ENCODE measurements at places on chromosomes 5 and 9.

GRCh38 chr9:130918826-130919558 lies 20.1 kb downstream of the FIBCD1 start:
- DNase-seq = no peak

- no peak for DNase-seq
Measured at GRCh38 chr5:161676103-161676502, 9.4 kb upstream of the GABRA6 start.

DNA sequence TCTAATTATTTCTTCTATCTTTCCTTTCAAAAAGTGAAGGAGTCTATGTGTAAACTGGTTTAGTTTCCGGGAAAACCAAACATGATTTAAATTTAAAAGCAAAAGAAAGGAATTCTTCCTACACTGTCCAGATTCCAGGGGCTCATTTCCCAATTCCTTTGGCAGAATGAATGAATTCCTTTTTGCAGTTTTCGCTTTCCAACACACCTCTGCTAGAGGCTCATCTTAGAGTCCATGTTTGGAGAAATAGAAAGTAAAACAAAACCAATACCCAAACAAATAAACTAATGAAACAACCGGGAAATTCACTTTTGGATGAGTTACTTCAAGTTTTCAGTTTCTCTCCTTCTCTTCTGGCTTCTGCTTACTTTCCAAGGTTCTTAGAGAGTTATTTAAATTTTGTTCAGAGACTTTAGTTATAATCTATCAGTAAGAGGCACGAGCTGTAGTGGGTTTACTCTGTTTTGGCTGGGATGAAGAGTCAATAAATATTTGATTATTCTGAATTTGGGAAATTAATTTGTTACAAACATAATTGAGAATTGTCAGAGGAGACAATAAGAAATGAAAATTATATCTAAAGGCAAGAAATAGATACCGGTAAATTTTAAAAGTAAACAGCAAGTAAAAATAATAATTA lies 365.0 kb upstream of the CDH9 start:
- DNase-seq = no peak

DNA sequence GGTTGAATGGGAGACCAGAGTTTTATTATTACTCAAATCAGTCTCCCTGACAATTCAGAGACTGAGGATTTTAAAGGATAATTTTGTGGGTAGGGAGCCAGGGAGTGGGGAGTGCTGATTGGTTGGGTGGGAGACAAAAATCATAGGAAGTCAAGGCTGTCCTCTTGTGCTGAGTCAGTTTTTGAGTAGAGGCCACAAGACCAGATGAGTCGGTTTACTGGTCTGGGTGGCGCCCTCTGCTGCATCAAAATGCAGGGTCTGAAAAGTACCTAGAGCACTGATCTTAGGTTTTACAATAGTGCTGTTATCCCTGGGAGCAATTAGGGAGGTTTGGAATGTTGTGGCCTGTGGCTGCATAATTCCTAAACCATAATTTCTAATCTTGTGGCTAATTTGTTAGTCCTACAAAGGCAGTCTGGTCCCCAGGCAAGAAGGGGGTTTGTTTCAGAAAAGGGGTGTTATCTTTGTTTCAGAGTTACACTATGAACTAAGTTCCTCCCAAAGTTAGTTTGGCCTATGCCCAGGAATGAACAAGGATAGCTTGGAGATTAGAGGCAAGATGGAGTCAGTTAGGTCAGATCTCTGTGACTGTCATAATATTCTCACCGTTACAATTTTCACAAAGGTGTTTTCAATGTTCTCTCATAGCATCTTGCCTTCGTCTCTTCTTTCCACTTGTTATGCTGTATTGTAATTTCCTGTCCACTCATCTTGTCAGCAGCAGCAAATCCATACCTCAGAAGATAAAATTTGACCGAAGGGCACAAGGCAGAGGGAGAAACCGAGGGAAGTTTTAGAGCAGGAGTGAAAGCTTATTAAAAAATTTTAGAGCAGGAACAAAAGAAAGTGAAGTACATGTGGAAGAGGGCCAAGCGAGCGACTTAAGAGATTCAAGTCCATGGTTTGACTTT lies 59.2 kb upstream of the CLINT1 start:
- peak; percentile 75 for DNase-seq

- DNase-seq = no peak
Measured at GRCh38 chr9:112849363-112849922, 41.2 kb downstream of the SLC46A2 start.

- no peak for DNase-seq
Measured at GRCh38 chr9:102506406-102506805, 488.7 kb upstream of the CYLC2 start.

- DNase-seq = no peak
Measured at GRCh38 chr5:172403189-172403796, 51.0 kb downstream of the SH3PXD2B start.

DNA sequence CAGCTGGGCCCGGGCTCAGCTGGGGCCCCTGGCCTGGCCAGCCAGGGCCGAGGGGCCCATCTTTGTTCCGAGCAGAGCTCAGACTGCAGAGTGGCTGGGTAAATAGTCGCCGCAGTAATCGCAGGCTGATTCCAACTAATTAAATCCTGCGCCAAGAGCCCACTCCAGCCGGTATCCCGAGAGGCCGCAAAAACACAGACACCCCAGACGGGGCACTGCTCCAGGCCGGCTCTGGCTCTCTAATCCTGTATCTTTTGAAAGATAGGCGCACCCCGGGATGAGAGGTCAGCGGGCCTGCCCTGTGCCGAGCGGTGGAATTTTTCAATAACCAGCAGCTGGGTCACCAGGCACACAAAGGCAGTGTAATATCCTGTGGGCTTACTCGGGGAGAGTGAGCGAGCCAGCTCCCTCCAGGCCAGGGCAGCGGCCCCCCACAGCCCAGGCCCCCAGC lies 57.7 kb downstream of the LMX1B start:
- DNase-seq = no peak

GRCh38 chr5:1885868-1886845 lies 3.4 kb upstream of the IRX4 start:
- DNase-seq = no peak

DNA sequence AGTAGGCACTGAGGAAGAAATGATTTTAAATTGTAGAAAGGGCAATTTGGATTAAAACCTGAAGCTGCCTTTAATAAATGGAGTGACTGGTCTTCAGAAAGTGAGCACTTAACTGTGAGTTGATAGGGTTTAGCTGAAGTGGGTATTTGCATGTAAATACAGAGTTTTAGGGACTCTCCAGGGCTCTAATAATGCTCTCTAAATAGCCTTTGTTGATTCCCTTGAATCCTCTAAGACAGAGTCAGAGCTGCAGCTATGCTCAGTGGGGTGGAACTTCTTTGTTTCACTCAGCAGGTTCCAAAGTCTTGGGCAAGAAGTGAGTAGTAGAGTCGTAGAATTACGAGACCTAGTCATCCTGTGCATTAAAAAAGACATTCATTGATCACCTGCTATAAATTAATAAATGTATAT lies 21.4 kb downstream of the GLRA1 start:
- DNase-seq = no peak

DNA sequence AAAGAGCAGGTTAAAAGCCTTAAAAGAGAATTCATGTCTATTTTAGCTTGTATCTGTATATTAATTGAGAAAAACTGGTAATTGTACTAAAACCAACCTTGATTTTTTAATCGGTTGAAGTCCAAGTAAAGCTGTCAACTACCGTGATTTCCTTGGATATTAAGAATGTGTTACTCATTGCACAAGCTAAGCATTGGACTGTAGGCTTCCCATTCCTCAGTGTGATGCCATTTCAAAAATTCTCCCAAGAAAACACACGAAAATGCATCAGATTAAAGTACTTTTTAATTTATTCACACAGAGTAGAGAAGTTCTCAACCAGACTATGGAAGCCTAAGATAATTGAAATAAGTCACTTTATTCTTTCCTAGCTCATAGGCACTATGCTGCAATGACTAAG lies 761.4 kb upstream of the TYRP1 start:
- no peak for DNase-seq

- DNase-seq = no peak
Measured at GRCh38 chr5:116626272-116626723, 51.7 kb upstream of the SEMA6A start.

- DNase-seq = no peak
Measured at GRCh38 chr9:113985968-113986585, 92.0 kb downstream of the AMBP start.

GRCh38 chr5:18745988-18746615 lies 1111.8 kb downstream of the TAF11L14 start:
- peak; percentile 55 for DNase-seq

DNA sequence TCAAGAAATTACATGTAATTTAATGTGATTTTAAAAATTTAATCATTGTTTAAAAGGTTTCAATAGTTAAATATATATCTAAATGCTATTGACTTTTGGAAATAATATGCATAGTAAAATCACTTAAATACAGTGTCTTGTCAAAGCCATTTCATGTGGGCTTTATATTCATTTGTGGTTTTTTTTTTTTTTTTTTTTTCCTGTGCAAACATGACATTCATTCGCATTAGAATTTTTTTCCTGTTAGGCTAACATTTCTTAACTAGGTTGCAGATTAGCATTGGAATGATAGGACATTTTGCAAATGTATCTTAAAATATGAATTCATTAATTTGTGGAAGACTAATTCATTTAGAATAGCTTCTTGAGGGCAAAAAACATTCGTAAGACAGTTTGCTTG lies 149.8 kb downstream of the PBX3 start:
- no peak for DNase-seq

- no peak for DNase-seq
Measured at GRCh38 chr5:77180167-77181081, 30.1 kb upstream of the PDE8B start.

- no peak for DNase-seq
Measured at GRCh38 chr9:135178498-135178897, 91.0 kb downstream of the OLFM1 start.

DNA sequence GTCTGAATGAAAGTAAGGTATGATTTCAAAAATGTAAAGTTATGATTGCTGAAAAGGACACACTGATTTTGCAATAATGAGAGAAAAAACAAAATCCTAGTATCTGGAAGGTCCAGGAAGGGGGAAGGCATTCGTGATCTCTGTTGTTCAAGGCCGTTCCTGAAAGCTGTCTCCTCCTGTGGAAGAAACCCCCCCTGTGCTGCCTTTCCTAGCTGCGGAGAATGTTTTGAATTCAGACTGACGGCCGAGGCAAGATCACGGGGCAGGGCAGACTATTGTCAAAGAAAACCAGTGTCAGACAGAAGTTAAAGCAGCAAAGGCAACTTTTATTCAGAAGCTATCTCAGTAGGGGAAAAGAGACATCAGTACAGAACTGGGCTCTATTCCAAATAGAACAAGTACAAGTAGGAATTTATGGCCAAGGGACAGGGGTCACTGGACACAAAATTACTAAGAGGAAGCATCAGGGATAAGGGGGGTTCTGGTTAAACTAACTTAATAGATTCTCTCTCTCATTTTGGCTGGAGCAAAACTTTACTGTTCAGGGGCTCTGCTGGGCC lies 61.9 kb upstream of the IGFBPL1 start:
- DNase-seq = no peak

DNA sequence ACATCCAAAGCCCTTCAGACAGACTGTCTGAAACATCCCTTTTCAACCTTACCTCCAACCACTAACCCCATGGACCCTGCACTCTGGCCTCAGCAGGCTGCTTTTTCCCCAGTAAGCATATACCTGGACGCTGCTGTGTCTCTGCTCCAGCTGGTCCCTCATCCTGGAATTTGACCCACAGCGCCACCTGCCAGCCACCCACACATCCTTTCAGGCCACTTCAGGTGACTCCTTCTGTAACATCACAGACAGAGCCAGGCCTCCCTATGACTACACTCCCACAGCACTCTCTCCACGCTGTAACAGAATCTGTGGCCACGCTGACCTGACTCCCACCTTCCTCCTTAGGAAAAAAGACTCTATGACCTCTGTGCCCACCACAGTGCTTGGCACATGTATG lies 3.4 kb downstream of the MGAT1 start:
- no peak for DNase-seq

- no peak for DNase-seq
Measured at GRCh38 chr9:122263699-122264349, 816 bp downstream of the RBM18 start.

GRCh38 chr5:97550164-97550563 lies 367.1 kb upstream of the RIOK2 start:
- no peak for DNase-seq

DNA sequence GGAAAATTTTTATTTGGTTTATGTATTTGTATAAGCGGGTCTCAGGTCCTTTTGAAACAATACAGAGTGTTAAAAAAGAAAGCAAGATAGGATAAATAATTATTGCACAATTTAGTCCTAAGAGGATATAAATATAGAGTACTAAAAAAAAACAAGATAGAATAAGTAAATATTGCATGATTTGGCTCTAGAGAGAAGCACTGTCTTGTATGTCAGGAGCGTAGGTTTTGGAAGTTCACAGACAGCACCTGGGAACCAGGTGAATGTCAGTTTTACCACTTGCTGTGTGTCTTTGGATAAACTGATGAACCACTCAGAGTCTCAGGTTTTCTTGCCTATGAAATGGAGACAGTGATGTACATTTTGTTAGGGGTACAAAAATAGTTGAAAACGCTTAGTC lies 266.2 kb upstream of the ADAMTSL1 start:
- no peak for DNase-seq

- no peak for DNase-seq
Measured at GRCh38 chr5:141514330-141515133, 25.7 kb downstream of the PCDHGC5 start.

DNA sequence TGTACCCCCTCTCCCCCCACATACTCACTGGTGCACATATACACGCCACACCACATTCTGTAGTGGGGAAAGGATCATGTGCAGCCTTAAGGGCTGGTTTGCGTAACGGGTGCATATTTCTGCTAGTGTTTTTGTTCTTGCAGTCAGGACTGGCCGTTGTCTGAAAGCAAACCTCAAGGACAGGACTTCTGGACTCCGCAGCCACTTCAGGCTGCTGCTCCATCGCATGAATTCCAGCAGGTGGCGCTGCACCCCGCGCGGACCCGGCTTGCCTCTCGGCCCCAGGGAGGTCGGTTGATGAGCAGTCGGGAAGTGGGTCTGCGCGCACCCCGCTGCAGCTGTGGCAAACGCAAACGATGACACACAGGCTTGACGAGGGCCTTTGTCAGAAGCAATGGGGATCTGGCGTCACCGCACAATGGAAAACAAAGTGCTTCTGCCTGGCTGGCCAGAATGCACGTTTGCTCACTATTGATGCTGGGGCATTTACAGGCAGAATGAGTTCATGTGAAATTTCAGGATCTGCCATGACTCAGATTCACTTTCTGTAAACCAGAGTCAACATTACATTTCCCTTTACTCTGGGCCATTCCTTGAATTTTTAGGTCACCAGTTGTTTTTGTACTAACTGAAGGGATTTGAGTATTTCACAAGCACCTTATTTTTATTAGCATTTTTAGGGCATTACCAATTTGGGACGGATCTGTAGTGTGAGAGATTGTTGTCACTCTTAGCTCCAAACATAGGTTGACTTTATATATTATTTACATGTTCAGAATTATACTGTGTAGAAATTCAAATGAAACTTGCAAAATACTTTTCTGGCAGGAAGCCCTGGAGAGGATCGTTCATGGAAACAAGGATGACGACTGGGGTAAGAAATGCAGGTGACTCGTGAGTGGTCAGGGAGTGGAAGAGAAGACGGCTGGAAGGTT lies 36.4 kb upstream of the GLRX start:
- DNase-seq = peak; percentile 91

GRCh38 chr9:130906735-130907416 lies 10.3 kb upstream of the QRFP start:
- no peak for DNase-seq

- no peak for DNase-seq
Measured at GRCh38 chr5:57445006-57445704, 37.5 kb downstream of the ACTBL2 start.

GRCh38 chr5:40291338-40291737 lies 388.4 kb upstream of the PTGER4 start:
- DNase-seq = no peak

Data from activated naive CD4-positive, alpha-beta T cell treated with anti-CD3 and anti-CD28 coated beads, Interleukin-2, amount 10 ng/mL, durations not matched to agents 7 days and 5 days (primary cell).